ENCODE measurements at places on chromosomes 4 and X.

DNA sequence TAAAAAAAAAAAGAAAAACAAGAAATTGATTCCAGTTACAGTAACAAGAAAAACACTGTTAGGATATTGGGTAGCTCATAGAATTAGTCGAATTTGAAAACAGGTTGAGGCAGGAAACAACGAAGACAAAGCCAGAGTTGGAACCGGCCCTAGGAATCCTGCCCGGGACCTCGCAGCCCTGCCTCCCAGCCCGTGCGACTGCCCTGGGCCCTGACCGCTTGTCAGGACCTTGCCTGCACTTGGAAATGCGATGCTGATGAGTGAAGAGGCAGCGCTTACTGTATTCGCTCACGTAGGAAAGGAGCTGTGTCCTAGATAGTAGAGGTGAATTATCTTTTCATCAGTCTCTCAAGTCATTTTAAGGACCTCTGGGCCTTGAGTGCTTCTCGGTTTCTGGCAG is 611.7 kb upstream of the FAT1 start:
- no peak for DNase-seq

GRCh38 chr4:34939073-34939472 is 1305.2 kb downstream of the ARAP2 start:
- DNase-seq, result no peak

- DNase-seq, result no peak
Measured at GRCh38 chrX:46340696-46341095, 204.5 kb downstream of the ZNF674 start.

- DNase-seq, result no peak
Measured at GRCh38 chr4:6345096-6345830, 75.6 kb downstream of the WFS1 start.

DNA sequence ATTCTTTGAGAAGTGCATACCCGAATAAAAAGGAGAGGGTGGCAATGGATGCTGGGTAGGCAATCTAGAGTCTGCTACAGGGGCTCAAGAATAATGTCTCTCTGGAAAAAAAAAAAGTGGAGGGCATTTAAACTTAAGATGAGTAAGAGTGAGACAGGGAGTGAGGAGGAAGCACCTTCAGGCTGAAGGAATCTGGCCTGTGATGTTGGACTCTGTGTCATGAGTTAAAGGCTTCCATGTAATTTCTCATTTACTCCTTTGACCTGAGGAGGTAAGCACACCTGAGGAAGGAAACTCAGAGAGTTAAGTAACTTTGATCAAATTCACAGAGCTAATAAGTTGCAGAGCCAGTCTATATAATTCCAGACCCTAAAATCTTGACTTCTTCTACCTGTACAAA is 3.2 kb upstream of the PRKG2 start:
- no peak for DNase-seq

DNA sequence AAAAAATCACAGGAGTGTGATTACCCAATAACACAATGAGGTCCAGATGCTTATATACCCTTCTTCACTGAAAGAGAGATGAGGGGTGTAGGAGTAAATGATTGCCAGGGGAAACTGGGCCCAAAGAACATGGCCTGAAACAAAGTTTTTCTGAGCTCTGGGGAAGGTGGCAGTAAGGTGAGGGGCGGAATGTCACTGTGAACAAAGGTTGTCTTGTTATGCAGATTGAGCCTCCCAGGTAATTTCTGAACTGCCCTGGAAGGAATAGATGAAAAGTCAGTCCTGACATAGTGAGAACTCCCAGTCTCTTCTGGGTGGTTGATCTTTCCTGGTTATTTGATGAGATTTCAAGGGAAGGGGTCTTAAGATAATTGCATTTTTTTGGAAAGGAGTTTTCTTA is 2.5 kb upstream of the TMEM47 start:
- no peak for DNase-seq

GRCh38 chrX:120647127-120647526 is 17.3 kb upstream of the C1GALT1C1 start:
- no peak for DNase-seq

DNA sequence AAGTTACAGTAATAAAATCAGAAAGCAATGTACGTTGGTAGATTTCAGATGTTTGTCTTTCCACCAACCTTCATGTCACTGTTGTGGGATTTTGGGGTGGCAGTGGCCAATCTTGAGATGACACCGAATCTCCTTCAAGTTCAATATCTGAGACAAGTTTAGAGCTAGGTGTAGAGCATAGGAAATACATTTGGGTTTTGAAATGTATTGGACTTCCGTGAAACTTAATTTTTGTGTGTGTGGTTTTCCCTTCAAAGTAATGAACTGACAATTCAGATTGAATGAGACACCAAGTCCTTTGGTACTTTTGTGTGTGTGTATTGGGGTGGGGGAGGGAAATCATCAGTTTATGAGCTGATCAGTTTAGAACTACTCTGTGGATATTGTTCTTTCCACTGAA is 1.8 kb downstream of the WDR44 start:
- no peak for DNase-seq

GRCh38 chr4:57490520-57491255 is 380.5 kb upstream of the IGFBP7 start:
- DNase-seq, result no peak

GRCh38 chr4:20383969-20384368 is 132.3 kb downstream of the SLIT2 start:
- no peak for DNase-seq

DNA sequence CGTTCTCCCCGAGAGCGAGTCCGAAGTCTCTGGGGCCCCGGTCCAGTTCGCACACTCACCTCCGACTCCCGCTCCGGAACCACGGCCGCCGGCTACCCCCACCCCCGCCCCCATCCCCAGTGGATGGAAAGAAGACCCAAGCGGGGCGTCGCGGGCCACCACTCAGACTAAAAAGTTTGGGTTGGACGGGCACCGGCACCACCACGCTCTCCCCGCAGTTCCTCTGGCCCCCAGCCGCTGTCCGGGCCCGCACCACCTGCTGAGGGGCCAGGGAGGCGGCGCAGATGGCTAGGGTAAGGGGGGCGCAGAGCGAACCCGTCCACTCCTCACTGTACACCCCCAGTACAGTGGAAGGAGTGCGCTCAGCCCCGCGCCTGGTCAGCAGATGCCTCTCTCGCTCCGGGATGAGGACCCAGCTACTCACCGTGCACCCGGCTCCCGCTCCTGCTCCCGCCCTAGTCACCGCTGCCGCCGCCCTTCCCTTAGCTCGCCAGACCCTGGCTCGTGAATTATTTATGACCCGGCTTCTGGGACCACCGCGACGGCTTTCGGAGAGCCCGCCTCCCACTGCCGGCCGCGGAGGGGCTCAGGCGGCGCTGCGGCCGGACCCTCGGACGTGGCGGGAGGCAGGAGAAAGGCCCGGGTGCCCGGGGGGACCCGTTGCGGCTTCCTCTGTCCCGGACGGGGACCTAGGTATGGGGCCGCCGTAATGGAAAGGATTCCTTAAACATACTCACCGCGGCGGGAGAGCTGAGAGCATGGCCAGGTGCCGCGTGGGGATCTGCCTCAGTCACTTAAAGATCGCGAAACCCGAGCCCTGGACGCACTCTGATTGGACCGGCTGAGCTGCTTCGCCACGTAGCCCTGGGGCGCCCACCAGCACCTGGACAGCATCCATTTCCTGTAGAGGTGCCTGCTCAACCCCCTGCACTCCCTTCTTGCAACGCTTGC is at the start of gene PROM1:
TSS of gene PROM1 (minus strand) at position 783 of the 951 bp plus-strand sequence. CDS start 8,117 bp downstream, outside the sequence.
- DNase-seq, result no peak

GRCh38 chrX:21770631-21771321 is 12.9 kb upstream of the SMPX start:
- no peak for DNase-seq

GRCh38 chrX:48920718-48921104 is 1.9 kb upstream of the PIM2 start:
- DNase-seq, result no peak

DNA sequence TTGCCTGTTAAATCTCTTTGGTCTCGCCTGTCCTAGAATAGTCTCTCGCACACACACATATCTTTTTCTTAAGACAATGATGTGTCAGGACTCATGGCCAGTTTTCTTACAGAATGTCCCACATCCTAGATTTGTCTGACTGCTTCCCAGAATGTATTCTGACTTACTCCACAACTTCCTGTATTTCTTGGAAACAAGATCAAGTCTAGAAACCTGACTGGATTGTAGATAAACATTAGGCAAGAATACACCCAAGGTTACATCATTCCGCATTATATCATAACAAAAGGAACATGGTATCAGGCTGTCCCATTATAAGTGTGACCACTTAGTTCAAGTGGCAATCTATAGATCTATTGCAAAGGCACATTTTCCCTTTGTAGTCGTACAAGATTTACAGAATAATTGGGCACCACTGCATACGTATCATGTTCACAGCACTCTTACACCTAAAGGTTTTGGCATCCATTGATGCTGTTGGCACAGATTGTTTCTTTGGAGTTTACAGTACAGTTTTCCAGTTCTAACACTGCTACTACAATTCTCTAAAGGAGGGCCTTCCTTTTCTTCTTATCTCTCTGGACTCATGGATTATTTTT is 56.4 kb downstream of the FBXW7 start:
- no peak for DNase-seq
